Activated CD8-positive, alpha-beta memory T cell treated with anti-CD3 and anti-CD28 coated beads for 4 hours (primary cell): ENCODE measurements at places on chromosomes 2 and 18.

DNA sequence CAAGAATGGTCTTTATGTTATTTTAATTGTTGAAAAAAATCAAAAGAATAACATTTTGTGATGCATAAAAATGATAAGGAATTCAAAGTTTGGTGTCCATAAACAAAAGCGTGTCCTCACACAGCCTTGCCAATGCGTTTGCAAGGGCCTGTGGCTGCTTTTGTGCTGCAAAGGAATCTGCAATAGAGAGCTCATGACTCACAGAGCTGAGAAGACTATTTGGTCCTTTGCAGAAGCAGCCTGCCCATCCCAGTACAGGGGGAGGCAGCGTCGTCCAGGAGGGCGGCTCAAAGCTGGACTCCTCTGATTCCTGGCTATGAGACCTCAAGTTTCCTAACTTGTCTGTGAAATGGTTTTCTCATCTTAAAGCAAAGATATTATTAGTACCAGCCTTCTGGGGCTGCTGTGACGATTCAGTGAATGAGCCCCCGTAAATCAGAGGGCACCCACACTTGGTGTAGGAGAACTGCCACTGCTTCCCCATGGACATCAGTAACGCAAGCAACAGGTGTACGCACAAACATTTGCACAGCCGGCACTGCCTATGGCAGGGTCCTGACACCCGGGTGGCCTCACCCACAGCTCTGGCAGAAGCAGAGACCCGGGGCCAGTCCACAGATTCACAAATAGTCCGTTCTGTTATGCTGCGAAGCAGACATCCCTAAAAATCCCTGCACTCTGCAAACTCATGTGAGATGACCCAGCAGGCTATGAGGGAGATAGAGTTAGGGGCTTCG, 70.6 kb upstream of the ASAP2 start:
- no peak for DNase-seq

- DNase-seq, result no peak
These were observed 8.3 kb downstream of the NEU4 start for GRCh38 chr2:241817126-241817820.

GRCh38 chr2:10150436-10150835, 27.9 kb downstream of the RRM2 start:
- DNase-seq, result no peak

GRCh38 chr2:60149176-60149575, 404.3 kb downstream of the BCL11A start:
- DNase-seq, result no peak

DNA sequence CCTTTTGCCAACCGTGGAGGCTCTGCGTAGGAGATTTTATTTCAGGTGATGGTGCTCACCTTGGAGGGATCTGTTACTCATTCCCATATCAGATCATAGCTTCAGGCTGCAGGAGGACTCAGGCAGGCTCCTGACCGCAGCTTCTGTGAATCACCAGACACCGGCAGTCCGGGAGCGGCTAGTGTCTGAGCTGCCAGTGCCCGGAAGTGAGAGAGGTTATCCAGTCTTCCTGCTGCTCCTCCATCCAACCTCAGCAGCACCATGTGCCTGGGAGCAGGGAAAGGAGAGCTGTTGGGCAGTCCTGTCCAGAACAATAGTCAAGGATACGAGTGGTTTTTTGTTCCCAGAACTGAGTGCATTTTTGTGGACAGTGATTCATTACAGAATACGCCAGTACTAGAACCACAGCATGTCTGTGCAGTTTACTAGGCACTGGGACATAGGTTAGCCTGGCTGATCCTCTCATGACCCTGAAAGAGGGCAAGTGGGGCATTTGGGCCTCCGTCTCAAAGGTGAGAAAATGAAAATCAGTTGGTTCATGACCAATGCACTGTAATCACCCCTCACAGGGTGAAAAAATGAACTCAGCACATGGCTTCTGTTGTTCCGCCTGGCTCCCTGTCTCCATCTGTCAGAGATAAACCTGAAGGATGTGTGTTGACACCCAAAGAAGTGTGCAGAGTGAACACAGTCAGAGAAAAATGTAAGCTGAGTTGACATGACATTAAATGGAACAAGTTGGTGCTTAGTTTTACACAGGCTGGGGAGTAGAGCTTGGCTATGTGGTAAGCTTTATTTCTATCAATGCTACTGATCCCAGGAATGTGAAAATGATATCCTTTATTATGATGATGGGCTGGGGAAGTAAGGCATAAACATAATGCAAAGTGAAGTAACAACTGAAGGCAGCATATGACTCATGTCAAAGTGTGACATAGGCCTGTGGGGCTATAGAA, 12.2 kb downstream of the FHOD3 start:
- DNase-seq, result no peak

DNA sequence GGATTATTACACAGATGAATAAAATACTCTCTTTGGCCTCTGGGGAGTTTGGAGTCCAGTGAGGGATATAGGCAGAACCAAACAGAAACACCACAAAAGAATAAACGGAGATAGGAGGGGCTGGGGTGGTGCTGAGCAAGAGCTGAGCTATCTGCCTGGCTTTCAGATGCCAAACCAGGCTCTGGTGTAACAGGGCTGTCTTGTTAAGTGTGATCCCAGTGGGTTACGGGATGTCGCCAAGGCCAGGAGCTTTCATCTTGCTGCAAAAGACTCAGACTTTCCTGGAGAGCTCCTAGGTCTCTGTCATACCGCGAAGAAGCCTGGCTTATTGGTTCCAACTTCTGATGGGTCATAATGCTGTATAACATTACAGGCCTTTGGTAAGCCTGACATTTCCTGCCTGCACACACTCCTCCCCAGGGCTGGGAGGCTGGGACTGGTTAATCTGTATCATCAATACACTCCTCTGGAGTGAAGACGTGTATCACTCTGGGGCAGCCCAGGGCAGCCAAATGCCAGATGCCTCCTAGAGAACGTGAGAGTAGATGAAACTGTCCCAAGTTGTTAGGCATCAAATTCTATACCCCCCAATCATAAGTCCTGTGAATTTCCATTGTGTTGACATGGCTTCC, 60.5 kb downstream of the STPG4 start:
- no peak for DNase-seq

GRCh38 chr2:241357531-241357930, 1.4 kb downstream of the FARP2 start:
- DNase-seq, result no peak

DNA sequence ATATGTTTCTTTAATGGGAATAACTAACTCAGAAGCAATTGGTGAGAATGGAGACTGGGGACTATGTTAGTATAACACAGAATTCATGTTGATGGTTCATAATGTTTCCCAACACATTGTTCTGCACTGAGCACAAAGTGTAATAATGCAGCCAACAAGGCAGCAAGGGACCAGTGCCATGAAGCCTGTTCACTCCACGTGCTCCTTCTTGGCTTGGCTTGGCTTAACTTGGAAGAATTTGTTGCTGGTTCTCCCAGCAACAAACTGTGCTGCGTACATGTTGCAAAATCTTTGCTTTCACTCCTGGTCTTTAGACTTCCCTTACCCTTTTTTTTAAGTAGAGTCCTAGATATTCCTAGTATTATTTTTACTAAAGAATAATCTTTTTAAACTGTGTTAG, 129.7 kb downstream of the MAP3K20 start:
- DNase-seq, result no peak

DNA sequence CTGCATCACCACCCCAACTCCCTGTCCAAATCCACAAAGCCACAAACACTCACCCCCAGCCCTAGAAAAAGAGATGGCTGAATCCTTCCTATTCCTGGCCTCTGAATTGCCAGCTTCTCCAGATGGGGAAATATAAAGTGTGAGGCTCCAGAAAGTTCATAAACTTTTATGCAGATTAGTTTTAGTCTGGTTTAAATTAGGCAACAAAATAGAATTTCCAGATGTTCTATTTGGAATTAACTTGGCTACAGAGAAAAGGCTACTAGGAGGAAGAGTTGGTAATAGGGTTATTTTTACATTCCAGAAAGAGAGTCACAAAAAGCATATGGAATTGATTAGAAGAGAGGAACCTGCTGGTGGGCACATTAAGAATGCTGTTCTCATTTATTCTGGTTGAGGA, 56.0 kb downstream of the EN1 start:
- DNase-seq, result no peak

GRCh38 chr2:10811517-10811916, 1.1 kb downstream of the PDIA6 start:
- DNase-seq, result no peak
